ENCODE measurements at places on chromosomes 4 and X.

DNA sequence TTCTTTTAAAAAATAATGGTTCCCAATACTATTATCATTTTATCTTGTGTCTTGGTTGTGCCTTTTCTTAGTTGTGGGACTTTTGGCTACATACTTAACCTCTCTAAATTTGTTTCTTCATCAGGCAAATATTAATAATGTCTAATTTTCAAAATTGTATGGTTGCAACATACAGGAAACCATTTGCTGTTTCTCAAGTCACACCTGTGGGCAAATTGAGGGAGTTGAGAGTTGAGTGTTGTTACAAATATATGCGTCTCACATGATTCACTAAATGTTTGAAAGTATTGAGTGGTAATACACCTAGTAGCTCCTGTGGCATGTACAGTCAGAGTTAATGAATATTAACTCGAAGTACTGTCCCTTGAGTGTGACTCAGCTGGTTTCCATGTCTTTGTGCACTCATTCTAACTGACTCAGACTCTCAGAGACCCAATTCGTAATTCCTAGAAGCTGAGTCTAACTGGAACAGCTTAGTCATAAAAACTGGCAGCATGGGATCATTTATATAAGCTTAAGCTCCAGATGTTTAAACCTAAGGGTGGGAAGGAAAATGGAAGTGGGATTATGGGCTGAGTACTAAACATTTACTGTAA lies 802.4 kb downstream of the TRIML1 start:
- H3K4me1 ChIP-seq: no peaks in the 10 kb centered on the region
- H3K27ac ChIP-seq: no peak overlapping the region
- H3K27me3 ChIP-seq: no peaks in the 10 kb centered on the region
- H3K36me3 ChIP-seq: no peaks in the 10 kb centered on the region

- H3K27ac ChIP-seq: no peak overlapping the region
- no peaks in the 10 kb centered on the region for H3K27me3 ChIP-seq
- no peaks in the 10 kb centered on the region for H3K4me1 ChIP-seq
Measured at GRCh38 chrX:3165808-3166207, 124.5 kb downstream of the ARSF start.

GRCh38 chr4:90187148-90187884 lies 60.1 kb downstream of the CCSER1 start:
- H3K36me3 ChIP-seq: no peaks in the 10 kb centered on the region
- no peak overlapping the region for H3K4me3 ChIP-seq
- H3K27ac ChIP-seq: no peak overlapping the region
- no peak for DNase-seq

DNA sequence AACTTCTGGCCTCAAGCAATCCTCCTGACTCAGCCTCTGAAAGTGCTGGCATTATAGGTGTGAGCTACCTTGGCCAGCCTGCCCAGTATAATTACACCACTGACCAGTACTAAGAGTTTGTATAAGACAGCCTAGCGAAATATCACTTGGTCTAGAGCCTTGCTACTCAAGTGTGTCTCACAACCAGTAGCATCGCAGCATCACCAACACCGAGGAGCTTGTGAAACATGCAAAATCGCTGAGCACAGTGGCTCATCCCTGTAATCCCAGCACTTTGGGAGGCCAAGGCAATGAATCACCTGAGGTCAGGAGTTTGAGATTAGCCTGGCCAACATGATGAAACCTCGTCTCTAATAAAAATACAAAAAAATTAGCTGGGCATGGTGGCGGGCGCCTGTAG lies 102.0 kb upstream of the GATB start:
- H3K27me3 ChIP-seq: no peaks in the 10 kb centered on the region
- peaks cover 2% of the 10 kb centered on the region for H3K4me1 ChIP-seq
- H3K4me3 ChIP-seq: no peak overlapping the region
- no peak overlapping the region for H3K27ac ChIP-seq
- H3K36me3 ChIP-seq: no peaks in the 10 kb centered on the region

DNA sequence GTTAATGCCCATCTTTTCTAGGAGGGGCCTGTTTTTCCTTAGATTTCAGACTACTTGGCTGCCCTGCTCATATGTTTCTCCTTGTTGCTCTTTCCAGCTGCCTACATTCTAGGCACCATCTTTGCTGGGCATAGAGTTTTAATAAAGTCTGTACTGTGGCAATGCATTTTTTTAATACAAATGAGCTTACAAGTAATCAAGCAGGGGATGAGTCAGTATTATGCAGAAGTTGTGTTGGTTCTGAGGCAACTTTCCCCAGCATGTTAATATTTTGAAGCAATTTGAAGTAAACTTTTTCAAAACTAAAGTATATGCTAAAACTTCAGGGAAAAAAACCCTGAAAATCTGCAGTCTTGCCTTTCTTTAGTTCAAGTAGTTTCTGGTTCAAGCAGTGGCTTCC lies 372.0 kb upstream of the GATB start:
- no peak overlapping the region for H3K27ac ChIP-seq
- H3K4me1 ChIP-seq: no peaks in the 10 kb centered on the region
- H3K27me3 ChIP-seq: no peaks in the 10 kb centered on the region

Data from neuronal stem cell (in vitro differentiated cells).